Cerebellar cortex (tissue), 1 donor: ENCODE measurements at places on chromosomes 6 and 20.

- DNase-seq: no peak
These were observed 47.3 kb upstream of the MARCKS start for GRCh38 chr6:113809826-113810225.

DNA sequence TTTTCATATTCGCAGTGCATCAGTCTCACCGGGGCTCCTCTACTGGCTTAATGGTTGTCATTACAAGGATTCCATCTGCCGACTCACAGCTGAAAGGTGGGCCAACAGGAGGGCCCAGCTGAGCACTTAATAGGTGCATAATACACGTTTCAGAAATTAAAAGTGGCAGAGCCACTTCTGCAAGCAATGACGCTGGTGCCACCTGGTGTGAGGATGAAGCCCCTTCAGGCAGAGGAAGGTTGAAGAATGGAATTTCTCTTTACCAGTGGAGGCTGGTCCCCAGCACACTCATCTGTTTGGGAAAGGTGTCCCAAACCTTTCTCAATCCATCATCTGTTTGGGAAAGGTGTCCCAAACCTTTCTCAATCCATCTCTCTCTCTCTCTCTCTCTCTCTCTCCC is 8.2 kb upstream of the STMND1 start:
- DNase-seq: no peak

- no peak for DNase-seq
These were observed 338.7 kb downstream of the HTR1B start for GRCh38 chr6:77124604-77125003.

DNA sequence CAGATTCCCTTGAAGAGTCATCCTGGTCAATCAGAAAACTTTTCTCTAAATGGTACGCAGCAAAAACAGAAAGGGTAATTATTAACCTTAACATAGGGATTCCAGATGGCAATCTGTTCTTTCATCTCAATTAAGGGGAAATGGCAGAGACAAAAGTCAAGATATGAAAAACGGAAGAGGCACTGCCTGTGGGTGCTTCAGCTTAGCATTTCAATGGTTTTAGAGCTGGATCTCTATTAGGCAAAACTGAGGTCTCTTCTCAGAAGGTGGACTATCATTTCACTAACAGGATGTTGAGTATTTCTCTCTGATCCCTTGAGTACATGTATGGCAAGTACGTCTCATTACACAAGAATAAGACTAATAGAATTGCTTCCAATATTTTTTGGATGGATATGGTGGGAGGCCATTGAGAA is 296.9 kb downstream of the HIVEP2 start:
- no peak for DNase-seq

- peak; percentile 5 for DNase-seq
These were observed 70.5 kb upstream of the FAM184A start for GRCh38 chr6:119148825-119149525.

GRCh38 chr6:30787954-30788353 is 43.6 kb upstream of the IER3 start:
- no peak for DNase-seq

DNA sequence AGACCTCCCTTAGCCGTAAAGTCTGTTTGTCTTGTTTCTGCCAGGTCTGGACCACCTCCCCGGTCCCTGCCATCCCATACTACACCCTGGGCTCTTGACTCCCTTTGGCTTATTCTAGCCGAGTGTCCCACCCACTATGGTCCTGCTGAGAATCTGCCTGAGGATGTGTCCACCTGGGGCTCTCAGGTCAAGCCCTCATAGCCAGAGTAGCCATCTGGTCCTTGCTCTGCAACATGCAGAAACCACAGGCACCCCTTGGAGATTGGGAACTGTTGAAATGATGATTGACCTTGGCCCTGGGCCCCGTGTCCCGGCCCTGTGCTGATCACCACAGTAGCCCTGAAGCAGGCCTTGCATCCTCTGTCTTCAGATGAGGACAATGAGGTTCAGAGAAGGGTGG is 44.0 kb downstream of the VSTM2L start:
- no peak for DNase-seq

GRCh38 chr20:51350941-51351631 is 191.4 kb downstream of the NFATC2 start:
- no peak for DNase-seq

GRCh38 chr6:120826253-120826652 is 508.0 kb downstream of the TBC1D32 start:
- peak; percentile 31 for DNase-seq

DNA sequence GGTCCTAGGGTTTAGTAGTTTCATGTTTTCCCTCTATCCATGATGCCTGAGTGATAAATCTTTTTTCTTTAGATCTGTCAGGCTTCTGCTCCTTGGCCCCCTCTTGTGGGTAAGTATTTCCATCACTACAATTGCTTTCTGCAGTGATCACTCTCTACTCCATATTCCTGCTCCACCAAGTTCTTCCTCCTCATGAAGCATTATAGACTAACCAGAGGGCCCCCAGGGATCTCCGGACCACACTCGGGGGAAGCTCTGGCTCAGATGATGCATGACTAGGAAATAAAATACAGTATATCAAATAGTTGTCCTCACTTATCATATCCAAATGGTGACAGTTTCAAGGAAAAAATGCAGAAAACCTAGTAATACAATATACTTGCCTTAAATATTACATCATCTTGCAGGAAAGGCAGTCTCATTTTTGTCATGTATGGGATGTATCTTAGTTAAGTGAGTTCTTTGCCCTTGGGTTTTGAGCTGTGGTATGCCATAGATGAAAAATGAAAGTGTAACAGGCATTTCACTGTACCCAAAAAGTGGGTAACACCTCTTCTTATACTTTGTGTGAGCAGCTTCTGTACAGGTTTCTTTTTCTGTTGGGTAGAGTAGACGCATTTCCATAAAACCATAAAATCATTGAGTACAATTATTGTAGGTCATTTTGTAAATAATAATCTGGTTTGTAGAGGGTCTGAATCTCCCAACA is 200.9 kb upstream of the EYA4 start:
- peak; percentile 8 for DNase-seq

- no peak for DNase-seq
These were observed 742.1 kb downstream of the MAFB start for GRCh38 chr20:39946931-39947330.

DNA sequence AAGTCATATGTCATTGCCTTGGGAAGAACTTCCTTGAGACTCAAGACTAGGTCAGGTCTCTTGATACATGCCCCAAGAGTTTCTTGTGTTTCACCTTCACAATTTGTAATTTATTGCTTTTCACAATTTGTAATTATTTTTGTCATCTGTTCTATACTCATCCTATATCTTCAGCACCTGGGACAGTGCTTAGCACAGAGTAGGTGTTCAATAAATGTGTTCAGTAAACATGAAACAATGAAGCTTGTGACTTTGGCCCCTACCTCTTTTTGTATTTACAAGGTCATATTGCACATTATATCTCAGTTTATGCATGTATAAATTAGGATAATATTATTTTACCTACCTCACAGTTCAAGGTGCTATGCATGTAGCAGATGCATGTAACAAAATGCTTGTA is 21.5 kb upstream of the SRPK1 start:
- no peak for DNase-seq

DNA sequence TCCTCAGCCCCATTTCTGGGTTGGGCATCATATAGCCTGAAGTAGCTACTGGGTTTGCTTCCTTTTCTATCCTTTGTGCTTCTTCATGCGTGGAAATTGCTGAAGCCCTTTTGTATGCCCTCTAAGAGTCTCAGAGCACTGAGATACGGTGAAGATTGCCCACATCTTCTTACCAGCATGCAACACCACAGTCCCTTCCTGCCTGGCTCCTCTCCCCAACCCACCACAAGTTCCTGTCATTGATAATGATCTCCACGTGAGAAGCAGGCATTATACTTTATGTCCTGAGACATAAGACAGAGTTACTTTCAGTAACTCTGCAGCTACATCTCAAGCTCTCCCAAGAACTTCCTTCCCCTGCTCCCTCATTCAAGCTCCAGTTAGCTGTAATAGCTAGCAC is 15.8 kb upstream of the PLCB4 start:
- no peak for DNase-seq

DNA sequence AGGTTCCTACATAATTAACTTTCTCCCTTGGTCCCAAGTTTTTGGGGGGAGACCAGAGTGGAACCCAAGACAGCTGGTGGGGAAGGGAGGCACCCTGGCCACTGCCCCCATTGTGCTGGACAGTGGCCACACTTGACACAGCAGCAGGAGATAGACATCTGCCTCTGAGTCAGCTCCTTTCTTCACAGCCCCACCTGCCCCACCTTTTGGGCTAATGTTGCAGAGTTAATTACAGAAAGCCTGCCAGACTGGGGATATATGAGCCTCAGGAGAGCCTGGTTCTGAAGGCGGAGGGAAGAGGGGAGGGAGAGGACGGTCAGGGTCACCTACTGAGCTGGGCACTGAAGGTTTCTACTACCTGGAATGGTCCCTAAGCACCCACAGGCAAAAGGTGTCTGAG is 50.6 kb downstream of the MAFB start:
- no peak for DNase-seq
